ENCODE measurements at places on chromosomes 3 and 15.

DNA sequence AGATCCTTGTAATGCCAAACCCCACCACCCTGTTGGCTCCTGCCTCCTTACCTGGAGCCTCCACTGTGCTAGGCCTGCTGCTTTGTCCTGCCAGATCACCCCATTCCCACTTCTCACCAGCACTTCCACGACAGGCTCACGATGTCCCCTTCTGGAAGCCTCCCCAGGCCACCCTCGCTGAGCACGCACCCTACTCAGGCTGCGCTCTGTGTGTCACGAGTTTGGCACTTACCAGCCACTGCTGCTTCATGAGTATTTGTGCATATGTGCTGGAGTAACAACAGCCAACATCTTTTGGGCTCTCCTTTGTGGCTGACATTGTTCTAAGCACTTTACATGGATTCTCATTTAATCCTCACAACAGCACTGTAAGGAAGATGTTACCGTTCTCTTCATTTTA, 58.1 kb downstream of the PDIA5 start:
- DNase-seq, result no peak

- no peak for DNase-seq
These were observed 47.3 kb downstream of the AQP9 start for GRCh38 chr15:58185439-58185838.

GRCh38 chr3:78823859-78824258, 943.9 kb downstream of the ROBO1 start:
- no peak for DNase-seq

- no peak for DNase-seq
These were observed 25.1 kb upstream of the FSTL1 start for GRCh38 chr3:120475722-120476377.

DNA sequence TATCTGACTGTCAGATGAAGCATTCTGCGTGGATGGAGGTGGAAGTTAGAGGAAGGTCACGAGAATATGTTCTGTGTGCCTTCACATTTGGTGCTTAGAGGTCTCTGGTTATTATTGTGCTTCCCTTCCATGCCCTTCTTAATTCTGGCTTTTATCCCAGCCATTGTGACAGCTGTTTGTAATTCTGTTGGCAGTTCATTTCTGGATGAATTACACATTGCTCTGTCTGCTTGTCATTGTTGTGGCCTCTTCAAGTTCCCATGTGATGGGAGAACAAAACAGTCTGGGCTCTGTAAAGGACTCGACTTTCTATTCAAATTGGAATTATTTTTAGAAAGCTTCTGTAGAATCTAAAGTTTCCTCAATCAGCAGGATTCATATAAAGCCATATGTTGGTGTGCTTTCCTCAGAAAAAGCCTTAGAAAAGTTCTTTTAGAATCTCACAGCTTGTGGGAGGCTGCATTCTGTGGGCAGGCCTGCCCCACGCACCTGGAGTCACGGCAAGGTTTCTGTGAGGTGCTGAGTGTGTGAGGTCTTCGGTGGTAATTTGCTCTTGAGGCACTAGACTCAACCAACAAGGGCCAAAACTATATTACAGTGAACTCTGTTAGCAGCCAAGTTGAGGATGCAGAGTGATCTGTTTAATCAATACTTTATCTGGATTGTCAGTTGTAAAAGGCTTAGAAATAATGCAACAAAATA, 397.4 kb upstream of the AZI2 start:
- no peak for DNase-seq

- no peak for DNase-seq
These were observed 33.9 kb downstream of the HDAC11 start for GRCh38 chr3:13513913-13514517.

DNA sequence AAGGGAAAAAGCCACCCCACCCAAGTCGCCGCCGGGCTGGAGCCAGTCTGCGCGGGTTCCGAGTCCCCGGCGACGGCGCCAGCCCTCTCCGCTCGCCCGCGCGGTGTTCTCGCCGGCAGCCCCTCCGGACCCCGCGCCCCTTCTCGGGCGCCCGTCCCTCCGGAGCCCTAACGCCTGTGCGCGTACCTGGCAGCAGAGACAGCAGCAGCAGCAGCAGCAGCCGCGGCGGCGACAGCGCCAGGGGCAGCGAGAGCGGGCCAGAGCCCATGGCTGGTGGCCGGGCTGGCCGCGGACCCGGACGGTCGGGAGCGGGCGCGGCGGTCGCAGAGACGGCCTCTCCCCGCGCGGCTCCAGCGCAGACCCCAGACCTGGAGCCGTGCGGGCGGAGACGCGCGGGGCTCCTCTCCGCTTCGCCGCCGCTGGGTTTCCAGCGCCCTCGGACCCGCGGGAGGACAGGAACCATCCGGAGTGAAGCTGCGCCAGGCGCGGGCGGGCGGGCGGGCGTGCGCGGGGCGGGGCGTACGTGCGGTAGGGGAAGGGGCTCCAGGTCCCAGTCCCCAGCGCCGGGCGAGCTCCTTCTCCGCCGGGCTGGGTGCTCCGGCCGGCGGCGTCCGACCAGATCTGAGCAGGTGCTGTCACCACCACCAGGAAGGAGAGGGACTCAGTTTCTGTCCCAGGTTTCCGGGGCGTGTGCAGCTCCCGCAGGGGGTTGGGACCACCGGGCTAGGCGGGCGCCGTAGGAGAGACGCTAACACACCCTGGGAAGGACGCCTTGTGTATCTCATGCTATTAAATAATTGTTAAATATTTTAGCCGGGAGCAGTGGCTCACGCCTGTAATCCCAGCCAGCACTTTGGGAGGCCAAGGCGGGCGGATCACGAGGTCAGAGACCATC, at the start of gene CHRNA3:
CHRNA3 (minus strand) TSS at position 470 of the 895 bp plus-strand sequence; CDS start at position 268, 202 bp downstream.
- DNase-seq, result no peak

All from T-helper 2 cell (primary cell).